ENCODE measurements at places on chromosomes 6 and 20.

DNA sequence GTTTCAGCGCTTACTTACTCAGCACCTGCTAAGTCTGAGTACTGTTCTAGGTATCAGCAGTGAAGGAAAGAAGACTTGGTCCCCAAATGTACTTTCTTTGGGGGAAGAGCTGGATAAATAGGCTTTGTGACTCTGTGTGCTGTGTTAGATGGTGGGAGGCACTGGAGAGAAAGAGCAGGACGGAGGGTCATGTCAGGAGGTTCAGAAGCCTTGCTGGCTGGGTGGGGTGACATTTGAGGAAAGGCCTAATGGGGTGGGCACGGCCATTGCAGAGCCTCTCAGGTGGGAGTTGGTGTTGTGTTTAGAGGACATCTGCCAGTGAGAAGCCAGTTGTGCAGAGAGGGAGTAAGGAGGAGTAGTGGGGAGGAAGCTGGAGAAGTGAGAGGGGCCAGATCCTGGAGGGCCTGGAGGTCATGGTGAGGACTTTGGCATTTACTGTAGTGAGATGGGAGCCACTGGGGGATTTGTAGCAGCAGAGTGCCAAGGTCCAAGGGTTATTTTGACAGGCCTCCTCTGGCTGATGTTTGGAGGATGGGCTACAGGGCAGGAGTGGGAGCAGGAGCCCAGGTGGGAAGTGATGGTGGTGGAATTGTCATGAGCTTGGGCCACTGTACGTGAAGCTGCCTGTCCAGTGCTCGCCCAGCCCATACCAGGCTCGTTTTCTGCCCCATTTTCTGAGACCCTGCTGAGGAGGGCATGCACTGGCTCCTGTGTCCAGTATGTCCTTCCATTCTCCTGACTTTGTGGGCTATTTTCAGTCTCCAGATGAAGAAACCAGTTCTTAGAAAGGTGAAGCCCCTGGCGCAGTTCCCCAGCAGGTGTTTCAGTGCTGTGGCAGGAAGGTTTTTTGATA lies 886 bp downstream of the SDCBP2 start:
- DNase-seq = no peak

GRCh38 chr6:13181393-13181792 lies 146.9 kb downstream of the TBC1D7 start:
- DNase-seq = no peak

DNA sequence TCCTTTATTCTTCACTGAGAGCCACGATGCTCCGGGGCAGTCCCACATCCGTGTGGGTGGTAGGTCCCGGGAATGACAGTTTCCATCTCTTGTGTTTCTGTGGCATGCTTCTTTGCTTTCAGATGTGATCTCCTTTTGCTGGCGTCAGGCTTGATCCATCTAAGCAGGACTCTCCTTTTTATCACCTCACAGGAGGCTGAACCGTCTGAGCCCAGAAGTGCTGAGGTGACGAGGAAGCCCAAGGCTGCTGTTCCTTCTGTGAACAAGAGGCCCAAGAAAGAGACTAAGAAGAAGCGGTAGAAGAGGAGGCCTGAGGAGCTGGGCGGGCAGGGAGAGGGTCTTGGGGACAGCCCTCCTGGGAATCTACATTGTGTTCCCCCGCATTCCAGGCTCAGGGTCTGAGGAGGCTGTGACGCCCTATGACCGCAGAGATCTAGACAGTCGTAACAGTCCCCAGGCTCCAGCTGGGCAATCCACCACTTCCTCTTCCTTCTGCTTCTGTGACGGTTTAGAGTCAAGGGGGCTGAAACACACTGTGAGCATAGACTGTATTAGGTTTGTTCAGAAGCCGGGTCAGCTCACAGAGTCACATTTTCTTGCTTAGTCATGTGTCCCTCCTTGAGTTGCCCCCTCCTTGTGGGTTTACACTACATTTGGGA lies 26.8 kb downstream of the MANBAL start:
- no peak for DNase-seq

DNA sequence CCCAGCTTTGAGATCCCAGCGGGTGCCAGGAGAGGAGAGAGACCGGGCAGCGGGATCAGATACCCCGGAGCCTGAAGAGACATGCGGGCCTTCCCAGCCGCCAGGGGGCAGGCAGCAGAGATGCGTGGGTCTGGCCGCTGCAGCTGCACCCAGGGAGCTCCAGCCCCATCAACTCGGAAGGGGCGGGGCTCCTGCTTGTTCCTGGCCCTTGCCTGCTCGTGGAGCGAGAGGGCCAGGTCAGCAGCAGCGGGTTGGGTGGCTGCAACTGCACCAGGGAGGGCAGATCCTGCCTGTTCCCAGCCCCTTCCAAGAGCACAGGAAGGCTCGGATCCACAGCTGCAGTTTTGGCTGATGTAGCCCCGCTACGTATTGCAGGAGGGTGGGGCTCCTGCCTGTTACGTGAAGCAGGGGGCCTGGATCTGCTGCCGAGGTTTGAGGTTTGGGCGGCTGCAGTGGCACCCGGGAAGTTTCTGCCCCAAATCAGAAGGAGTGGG lies 532.8 kb downstream of the RFPL4B start:
- peak; percentile 8 for DNase-seq

GRCh38 chr6:161954699-161955276 lies 680.9 kb upstream of the AGPAT4 start:
- DNase-seq = no peak

DNA sequence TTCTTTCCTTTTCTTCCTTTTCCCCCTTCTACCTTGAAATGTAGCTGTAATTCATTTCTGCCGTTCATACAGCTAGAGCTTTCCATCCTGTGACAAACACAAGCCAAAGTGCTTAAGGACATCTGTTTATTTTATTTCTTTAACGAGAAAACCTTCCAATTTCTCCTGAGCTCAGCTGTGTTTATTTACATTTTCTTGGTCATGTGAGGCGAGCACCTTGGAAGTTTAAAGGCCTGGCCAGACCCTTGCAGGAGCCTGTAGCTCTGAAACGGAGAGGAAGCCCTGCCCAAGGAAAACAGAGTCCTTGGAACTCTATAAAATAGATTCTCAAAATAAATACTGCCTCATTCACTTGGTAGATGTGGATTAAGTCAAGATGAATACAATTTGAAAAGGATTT lies 223.1 kb downstream of the EYA2 start:
- DNase-seq = no peak

DNA sequence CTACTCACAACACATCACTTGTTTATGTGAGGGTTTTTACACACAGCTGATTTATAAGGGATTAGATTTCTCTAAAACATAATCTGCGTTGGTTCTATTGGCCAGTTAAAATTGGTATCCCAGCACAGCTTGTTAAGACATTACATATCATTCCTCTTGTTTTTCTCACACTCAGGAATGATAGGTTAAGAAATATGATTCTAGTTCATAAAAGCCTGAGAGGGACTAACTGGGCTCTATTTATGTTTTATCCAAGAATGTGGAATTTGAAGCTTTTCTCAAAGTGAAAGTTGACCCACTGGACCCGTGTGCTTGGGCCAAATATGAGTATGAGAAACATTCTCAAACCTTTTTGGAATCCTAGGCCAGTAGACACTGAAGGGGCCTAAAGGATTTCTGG lies 117.3 kb downstream of the TMEM170B start:
- peak; percentile 61 for DNase-seq

DNA sequence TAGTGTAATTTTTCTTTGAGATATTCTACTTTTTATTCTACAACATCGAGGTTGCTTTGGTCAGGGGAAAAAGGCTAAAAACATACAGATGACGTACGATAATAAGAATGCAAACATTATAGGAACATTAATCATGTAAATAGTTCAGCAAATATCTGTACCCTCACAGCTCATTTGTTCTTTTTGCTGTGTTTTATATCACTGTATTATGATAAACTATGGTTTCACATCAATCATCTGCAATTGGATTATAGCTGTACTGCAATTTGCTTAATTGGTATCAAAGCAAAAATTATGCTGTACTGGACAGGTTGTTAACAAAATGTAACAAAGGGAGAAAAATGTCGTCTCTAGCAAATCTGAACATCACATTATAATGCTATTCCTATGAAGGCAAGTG lies 597.1 kb downstream of the EPHA7 start:
- DNase-seq = no peak

DNA sequence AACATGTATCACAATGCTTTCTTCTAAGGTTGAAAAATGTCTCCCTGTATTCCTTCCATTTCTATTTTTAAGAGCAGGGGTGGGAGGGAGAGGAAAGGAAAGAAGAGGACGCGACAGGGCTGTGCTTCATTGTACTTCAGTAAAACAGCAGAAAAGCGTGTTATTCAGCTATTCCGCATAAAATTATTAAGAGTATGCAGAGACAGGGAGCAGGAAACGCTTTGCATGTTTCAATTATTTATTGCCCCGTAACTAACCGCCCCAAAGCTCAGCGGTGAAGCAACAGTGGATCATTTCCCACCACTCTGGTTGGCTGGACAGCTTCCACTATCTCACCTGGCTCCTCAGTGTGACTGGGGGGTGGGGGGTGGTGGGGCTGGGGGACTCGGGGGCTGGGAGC lies 188.9 kb downstream of the TTLL2 start:
- no peak for DNase-seq

DNA sequence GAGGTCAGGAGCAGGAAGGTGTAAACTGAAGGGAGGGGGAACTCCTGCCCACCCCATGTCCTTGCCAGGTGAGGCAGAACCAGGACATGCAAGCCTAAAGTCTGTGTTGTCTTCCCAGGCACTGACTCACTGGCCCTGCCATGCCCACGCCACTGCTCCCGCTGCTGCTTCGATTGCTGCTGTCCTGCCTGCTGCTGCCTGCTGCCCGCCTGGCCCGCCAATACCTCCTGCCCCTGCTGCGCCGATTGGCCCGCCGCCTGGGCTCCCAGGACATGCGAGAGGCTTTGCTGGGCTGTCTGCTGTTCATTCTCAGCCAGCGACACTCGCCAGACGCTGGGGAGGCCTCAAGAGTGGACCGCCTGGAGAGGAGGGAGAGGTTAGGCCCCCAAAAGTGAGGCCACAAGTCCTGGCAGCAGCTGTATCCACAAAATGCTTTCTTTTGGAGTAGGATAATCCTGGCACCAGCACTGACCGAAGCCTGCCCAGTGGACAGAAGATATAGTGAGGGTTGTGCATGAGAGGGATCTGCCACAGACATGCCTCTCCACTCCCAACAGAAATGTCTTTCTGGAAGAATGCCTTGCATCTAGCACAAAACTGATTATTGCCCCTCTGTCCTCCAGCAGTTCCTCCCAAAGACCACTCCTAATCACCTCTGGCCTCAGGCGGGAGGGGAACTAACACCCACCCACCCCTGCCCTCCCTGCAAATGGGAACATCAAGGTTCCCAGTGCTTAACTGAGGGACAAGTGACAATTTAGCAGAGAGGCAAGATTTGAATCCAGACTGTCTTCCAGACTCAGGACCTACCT lies 812 bp downstream of the MYMX start:
- peak; percentile 25 for DNase-seq

- peak; percentile 81 for DNase-seq
Observed at GRCh38 chr20:2131366-2131765, 29.7 kb downstream of the STK35 start.
